ENCODE measurements at places on chromosomes 6 and 20.

DNA sequence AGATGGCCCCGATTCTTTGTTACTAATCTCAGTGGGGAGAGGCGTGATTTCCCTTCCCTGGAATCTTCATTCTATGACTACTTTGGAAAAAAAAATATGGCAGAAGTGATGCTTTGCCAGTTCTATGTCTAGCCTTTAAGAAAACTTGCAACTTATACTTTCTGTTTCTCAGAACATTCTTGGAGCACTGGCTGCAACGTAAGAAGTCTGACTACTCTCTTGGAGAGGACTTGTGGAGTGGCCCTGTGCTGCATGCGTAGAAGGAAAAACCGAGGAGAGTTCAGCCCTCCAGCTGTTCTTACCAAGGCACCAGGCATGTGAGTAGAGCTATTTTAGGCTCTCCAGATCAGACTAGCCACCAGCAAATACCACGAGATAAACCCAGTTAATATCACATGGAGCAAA is 77.6 kb upstream of the STXBP5 start:
- DNase-seq, result no peak

GRCh38 chr20:14576196-14576877 is 238.9 kb upstream of the FLRT3 start:
- DNase-seq, result no peak

GRCh38 chr6:80531681-80532619 is 425.5 kb downstream of the BCKDHB start:
- DNase-seq, result no peak

DNA sequence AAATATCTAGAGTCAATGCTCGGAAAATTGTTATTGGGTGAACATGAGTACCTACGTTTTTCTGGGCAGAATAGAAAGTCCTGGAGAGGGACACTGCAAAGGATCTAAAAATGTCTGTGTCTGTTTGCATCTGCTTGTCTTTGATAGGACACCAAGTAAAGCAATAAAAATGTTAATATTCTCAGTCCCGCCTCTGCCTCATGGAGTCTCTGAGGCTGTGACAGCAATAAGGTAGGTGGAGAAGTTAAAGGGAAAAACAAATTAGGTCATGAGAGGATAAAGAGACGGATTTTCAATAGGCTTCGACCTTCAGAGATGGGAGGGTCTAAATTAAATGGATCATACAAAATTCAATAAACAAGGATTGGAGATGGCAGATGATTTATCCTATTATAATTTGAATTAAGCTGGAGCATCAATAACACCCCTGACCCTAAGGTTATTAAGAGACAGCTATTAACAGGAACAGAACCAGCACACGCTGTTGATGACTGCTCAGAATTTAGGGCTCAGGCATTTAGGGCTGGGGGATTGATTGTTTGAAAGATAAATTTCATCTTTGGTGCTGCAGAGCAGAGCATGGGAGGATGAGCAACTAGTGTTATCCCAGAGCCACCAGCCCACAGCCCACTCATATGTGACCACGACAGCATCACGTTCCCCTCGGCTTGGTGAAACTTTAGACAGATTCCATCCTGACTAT is 620.3 kb upstream of the CDH4 start:
- DNase-seq, result no peak

DNA sequence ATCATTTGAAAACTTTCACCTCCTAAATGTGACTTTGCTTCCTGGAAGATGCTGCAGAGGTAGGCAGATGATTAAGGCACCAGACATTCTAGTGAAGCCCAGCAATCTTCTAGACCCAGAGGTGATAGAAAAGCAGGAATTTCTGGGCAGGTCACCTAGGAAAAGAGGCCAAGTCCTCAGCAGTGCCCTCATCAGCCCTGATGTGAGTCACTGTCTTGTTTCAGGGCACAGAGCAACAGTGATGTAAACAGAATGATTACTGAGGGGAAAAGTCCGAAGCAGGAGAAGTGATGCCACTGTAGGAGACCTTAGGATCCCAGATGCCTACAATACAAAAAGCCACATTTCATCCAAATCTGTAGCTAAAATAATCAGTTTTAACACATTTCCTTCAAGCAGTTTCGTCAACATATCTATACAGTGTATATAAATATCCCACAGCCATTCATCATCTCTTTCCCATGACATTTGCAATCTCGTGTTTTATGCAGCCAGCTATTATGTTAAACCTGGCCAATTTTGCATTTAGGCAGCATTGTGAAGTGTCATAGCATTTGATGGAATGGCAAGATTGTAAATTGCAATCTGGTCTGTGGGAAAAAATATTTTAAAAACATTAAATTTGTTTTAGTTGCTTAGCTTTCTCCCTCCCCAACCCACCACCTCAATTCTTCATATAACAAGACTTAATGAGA is 401.2 kb upstream of the RNF217 start:
- DNase-seq, result no peak

DNA sequence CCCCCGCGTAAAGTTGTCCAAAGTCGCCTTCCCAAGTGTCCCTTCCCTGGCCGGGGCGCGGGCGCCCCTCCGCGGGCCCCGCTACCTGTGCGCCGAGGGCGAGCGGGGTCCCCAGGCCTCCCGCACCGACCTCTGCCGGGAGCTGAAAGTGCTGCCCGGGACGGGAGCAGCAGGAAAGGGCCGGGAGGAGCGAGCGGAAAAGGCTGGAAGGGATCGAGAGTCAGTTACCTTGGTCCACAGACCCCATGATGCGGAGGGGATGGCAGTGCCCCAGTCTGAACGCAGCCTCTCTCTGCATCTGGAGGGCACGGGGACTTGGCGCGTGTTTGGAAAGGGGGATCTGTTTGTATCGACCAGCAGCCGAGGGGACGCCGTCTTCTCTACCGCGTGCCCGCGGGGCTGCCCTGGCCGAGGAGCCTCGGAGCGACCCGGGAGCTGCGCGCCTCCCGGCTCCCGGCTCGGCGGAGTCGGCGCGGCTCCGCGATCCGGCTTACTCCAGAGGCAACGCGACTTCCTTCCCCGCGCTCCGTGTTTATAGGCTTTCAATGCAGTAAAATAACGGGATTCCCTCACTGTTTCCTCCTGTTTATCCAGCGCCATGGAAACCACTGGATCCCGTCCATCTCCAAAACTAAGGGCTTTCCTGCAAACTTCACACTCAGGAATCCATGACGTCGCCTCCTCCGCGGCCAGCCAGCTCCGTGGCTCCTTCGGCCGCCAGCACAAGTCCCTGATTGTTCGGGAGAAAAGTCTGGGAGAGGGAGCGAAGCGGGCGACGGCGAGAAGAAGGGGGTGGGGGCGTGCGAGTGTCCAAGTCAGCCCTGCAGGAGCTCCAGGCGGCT is 20.0 kb upstream of the NFATC2 start:
- peak; percentile 83 for DNase-seq

DNA sequence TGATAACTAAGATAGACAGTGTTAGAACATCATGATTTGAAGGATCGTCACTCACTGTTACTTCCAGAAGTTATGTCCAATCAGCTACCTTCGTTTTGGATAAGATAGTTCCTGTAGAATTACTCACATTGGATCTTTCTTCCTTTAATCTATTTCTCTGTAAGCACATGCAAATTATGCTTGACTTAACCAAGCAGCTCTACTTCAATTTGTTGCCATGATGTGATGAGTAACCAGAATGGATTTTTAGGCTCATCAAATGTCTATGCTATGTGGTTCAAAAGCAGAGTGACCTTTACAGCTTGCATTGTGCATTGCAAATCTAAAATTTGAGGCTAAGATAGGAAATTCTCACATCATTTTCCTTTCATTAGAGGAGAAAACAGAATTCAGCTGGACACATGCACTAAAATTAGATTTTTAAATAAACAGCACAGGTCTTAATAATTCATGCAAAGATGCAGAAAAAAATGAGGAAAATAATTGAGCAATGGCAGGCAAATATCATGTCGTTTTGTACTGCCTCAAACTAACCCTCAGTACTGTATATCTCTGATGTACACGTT is 76.7 kb upstream of the ZFP64 start:
- DNase-seq, result peak; percentile 18

- peak; percentile 70 for DNase-seq
Observed at GRCh38 chr6:82589509-82590206, 226.0 kb downstream of the TPBG start.

DNA sequence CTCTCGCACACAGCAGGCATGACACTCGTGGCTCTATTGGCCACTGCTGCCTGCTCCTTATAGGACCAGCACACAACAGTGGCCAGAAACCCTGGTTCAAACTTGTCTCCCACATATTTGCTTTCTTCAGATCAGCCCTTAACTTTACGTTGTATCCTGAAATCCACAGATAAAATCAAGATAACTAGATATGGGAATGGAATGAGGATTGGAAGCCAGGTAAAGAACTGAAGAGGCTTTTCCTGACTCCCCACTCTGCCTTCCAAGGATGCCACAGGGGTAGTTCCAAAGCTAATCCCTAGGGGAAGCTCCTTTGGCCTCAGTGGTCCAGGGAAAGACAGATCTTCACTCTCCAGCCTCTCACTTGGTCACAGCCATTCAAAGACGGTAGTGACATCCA is 86.5 kb downstream of the INSM1 start:
- DNase-seq, result no peak

DNA sequence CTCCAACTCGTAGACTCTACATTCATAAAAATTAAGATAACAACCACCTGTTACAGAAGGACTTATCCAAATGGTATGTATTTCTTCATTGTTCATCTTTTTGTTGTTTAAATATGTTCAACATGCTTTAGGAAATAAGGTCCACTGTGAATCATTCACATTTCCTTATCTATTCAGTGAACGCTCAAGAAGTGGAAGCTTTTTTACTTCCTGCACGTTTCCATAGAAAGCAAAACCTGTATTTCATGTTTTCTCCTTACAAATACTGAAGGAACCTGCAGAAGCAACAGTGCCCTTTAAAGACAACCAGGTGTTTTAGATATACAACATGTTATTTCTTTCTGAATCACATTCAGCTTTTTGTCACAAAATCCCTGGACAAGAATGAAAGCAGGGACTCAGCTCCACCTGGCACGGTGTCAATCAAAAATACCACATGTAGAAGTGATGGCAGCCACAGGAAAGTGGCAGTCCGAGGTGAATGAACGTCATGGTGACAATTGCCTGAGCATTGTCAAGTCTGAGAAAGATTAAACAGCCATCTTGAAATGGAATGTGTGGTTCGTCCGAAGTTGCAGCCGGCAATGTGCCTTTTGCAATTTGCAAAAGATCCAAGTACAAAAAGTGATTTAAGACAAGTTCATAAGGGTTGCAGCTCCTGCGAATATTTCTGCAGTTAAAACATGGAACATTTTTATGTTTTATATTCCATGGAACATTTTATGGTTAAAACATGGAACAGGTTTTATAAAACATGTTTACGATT is 66.7 kb upstream of the RIPOR2 start:
- no peak for DNase-seq

DNA sequence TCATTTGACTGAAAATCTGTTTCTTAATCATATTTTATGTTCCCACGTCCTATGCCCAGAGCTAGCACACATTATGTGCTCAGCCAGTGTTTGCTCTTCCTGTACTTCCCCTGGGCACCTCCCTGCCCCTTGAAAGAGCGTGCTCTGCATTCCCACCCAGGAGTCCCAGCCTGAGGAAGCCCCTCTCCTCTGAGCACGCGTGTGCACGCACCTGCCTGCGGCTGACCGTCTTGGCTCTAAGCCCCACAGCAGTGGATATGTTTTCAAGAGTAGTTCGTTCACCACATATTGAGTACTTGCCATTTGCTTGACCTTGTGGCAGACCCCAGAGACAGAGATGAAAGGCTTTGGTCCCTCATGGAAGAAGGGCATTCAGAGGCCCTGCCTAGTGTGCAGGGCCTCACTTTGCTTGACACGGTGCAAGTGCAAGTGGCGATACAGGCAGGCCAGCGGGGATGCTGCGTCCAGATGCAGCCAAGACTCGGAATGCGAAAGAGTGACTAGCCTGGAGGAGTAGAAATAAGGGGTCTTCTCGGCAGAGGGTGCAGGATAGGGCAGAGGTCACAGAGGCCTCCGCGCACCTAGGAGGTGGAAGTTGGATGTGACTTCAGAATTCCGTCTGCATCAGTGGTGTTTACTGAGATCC is 14.1 kb downstream of the SYNDIG1 start:
- no peak for DNase-seq

DNA sequence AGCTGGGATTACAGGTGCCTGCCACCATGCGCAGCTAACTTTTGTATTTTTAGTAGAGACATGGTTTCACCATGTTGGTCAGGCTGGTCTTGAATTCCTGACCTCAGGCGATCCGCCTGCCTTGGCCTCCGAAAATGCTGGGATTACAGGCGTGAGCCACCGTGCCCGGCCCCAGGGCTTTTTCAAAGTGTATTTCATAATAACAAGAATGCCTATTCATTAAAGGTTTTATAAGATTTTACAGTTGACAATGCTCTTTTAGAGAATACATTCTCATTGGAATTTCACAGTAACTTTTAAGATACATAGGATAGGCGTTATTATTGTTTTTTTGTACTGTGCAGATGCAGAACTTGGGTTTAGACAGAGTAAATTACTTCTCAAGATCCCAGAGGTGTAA is 52.6 kb upstream of the PTPRK start:
- no peak for DNase-seq

- peak; percentile 59 for DNase-seq
Observed at GRCh38 chr20:33490023-33490933, at the start of gene CBFA2T2. TSS of gene CBFA2T2 (plus strand) at chr20:33490096. CDS start at chr20:33490268, 172 bp downstream.

- peak; percentile 83 for DNase-seq
Observed at GRCh38 chr20:35055445-35056276, 36.9 kb downstream of the TRPC4AP start.

DNA sequence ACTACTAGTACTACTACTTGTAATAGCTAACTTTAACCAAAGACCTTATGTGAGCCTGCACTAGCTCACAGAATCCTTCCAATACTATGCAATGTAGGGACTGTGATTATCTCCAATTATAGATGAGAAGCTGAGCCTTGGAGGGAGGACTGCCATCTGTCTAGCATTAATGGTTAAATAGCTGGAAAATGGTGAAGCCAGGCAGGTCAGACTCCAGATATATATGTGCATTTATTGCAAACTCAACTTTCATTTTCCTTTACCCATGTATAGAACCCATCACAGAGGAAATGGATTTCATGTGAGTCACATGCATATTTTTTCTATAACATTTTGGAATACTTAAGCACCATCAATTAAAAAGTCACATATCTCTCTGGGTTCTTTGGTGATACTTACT is 229.9 kb downstream of the BCAS1 start:
- no peak for DNase-seq

- DNase-seq, result peak; percentile 71
Observed at GRCh38 chr6:44464527-44465310, 77.2 kb downstream of the CDC5L start.

- DNase-seq, result peak; percentile 76
Observed at GRCh38 chr6:155177363-155177961, 86.4 kb upstream of the CLDN20 start.

DNA sequence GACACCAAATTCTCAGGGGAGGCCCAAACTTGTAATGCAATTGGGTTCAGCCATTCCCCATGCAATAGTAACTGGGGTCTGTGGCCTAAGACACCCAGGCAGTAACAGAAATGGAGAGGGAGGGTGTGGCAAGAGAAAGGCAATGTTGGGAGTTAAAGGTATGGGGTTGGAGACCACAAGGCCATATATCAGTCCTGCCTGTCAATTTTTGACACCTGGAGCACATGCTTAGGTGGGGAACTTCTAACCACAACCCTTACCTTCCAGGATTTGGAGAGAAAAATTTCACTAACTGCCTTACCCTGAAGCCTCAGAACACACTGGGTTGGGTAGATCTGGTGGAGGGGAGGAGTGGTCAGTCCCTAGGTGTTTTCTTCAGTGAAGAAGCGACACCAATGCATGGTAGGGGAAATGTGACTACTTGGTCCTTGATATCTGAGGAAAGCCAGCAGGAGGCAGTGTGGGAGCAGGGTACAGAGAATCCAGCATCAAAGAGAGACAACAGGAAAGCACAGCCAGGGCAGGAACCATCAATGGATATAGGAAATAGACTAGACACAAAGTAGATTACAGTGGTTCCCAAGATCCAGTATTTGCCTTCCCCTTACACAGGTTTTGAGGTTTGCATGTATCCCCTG is 6.8 kb upstream of the USP49 start:
- DNase-seq, result peak; percentile 49
